ENCODE measurements at places on chromosomes 6 and 20.
A peak's percentile ranks its signal among the peaks of the same experiment; 100 is the strongest.

GRCh38 chr6:4395386-4395785, 260.0 kb upstream of the ECI2 start:
- no peak for DNase-seq

DNA sequence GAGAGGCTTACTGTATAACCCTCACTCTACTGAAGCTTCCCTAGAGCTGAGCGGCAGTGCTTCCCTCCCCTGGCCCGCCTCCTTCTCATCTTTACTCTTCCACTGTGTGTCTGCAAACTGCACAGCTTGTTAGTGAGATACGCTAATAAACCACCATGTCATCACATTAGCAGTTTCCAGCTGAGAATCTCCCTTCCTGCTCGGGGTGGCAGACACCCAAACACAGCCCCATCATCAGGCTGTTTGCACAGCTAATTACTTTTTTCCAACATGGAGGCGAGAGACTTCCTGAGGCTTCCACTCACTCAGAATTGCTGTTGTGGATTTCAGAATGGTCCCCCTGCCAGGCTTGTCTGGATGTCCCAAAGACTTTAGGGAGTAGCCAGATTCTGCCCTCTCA, 444.9 kb upstream of the SULF2 start:
- DNase-seq, result no peak

GRCh38 chr20:5442101-5442500, 125.3 kb upstream of the PROKR2 start:
- no peak for DNase-seq

DNA sequence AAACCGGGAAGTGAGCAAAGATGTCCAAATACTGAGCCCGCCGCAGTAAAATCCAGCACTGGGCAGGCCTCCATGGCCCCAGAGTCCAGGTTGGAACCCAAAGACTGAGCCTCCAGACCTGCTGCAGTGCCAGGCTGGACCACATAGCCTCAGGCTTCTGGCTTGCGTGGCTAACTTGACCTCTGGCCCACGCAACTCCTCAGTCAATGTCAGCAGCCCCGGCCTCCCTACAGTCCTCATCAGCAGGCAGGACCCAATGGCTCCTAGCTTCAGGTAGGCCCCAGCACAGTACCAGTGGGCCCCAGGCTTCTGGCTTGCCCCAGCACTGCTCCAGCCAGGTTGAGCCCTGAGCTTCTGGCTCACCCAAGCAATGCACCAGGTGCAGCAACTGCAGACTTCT, 245.1 kb upstream of the AFDN start:
- DNase-seq, result no peak

- DNase-seq, result no peak
Measured at GRCh38 chr6:166904101-166904746, 52.1 kb downstream of the RNASET2 start.

- no peak for DNase-seq
Measured at GRCh38 chr20:4165984-4166725, 150.8 kb upstream of the RNF24 start.

- DNase-seq, result no peak
Measured at GRCh38 chr20:49945701-49946477, 9.7 kb downstream of the RNF114 start.

DNA sequence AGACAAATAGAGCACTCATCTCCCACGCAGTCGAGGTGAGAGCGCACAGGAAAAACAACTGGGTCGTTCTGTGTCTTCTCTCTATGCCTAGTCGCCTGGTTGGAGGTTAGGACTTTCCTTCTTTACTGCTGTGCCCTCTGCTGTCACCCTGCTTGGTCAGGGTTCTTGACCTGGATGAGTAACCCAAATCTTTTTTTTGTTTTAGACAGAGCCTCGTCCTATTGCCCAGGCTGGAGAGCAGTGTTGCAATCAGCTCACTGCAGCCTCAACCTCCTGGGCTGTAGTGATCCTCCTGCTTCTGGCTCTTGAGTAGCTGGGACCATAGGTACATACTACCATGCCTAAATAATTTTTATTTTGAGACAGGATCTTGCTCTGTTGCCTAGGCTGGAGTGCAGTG, 24.5 kb downstream of the PRPF6 start:
- no peak for DNase-seq

- DNase-seq, result no peak
Measured at GRCh38 chr6:43713643-43714310, 26.2 kb upstream of the MRPS18A start.

DNA sequence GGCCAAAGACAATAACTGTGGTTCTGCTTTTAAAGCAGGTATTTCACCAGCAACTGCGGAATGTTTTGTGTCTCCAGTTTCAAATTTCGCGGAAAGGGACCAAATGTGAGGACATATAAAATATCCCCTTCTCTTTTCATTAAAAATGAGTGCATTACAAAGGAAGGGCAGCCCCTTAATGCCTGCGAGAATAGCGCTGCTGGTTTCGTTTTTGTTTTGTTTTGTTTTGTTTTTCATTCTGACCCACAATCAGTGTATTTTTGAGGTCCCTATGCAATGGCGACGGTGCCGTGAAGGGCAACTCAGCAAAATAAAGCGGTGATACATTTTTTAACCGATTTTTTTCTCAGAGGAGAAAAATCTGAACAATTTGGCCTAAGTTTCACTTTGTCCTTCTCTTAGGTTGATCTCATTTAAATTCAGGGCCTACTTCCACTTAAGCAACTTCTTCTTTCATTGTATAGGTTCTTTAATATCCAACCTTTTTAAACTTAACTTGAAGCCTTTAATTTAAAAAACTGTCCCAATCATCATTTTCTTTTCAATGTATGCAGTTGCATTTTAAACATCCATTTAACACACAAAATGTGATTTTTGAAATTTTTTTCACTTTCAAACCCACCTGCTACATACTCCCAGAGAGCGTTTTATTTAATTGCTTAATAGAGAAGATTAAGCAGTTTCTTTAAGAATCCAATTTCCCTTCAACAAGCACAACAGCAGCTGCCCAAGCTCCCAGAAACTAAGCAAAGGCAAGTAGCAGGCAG, 2.9 kb upstream of the HIVEP2 start:
- no peak for DNase-seq

GRCh38 chr6:153028286-153028685, 25.8 kb upstream of the MTRF1L start:
- DNase-seq, result no peak

DNA sequence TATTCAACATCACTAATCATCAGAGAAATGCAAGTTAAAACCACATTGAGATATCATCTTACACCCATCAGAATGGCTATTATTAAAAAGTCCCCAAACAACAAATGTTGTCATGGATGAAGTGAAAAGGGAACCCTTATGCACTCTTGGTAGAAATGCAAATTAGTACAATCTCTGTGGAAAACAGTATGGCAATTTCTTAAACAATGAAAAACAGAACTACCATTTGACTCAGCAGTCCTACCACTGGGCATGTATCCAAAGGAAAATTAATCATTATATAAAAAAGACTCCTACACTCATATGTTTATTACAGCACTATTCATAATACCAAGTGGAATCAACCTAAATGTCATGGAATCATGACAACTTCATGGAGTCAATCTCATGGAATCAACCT, 611.3 kb upstream of the GJE1 start:
- DNase-seq, result no peak

DNA sequence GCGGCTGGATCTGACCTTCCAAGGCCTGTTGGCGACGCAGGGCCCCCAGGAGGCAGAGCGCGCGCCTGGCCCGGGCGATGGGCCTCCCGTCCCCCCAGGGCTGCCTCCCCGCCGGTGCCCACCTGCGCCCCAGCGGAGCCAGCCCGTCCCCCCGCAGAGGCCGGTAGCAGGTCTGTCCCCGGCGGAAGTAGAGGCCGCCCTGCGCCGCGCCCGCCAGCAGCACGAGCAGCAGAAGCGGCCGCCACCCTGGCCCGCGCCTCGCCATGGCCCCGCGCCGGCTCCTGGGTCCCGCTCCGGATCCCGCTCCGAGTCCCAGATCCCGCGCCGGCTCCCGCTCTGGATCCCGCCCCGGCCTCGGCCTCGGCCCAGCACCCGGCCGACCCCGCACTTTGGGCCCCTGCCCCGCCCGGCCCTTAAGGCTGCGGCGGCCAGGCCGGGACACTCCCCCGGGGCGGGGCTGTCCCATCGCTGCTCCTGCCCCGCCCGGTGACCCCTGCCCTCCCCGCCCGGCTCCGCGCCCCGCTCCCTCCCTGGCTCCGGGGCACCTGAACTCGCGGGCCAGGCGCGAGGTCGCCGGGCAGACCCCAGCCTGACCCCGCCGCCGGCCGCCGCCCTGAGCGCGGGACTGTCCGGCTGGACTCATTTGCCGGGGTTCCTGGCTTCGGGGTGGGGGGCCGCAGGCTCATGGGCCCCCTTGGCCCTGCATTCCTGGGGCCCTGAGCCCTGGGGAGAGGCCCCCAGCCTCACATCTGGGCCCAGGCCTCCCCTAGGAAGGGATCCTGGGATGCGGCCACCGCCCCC, at the start of gene CTSZ:
Gene CTSZ, minus strand, starts transcription at position 391 of the 801 bp plus-strand sequence. Its CDS starts 126 bp downstream, at position 265.
- no peak for DNase-seq

DNA sequence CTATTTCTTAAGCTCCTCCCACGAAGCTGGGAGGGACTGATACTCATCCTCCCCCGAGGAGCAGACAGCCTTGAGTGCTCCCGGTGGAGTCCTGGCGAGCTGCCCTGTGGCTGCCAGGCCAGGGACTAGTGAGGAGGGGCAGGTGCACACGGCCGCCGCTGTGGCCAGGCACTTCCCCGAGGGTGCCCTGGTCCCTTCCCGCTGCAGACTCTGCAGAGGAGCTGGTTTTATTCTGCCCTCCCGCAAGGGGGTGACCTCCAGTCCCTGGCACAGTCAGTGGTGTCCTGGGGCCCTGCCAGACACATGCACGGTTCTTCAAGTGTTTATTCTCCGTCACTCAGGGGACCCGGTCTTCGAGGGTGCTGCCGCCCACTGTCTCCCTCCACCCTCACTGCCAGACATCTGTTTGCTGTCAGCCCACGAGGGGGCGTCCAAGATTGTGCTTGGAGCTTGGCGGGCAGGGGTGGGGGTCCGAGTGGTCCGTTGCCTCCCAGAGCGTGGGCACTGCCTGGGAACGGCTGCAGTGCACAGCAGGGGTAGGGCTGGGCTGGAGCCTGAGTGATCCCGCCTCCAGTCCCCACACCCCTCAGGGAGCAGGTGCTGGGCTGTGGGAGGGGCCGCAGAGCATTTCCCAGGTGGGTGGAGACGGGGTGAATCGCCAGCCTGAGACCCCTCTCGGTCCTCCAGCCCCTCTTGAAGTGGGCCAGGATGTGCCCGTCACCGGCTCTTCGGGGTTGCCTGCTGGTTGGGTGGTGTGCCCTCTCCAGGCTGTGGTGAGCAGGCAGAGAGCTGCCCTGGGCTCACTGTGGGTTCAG, 3.1 kb upstream of the CABLES2 start:
- DNase-seq, result no peak

DNA sequence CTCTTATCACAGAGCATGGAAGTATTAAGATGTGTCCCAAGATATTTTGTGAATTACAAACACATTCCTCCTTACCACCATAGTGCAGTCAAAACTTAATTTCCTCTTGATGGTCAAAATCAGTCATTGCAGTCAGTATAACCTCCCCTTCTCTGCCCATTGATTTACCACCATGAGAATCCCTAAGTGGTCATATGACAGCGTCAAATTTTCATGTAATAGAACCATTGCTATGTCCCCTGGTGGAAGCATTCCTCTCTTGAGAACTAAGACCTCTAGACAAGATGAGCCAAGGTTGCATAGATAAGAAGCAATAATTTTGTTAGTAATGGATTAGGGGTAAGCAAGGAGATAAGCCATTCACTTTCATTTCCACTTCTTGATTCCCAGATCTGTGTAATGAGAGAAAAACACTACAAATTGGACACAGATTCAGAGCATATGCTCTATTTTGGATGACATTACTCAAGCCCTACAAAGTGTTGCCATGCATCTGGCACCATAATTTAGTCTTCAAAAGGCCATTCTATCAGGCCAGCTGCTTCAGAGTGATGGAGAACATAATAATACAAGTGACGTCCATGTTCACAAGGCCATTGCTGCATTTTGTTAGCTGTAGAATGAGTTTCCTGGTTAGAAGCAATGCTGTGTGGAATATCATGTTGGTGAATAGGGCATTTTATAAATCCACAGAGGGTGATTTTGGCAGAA, 49.6 kb upstream of the PDE7B start:
- no peak for DNase-seq

DNA sequence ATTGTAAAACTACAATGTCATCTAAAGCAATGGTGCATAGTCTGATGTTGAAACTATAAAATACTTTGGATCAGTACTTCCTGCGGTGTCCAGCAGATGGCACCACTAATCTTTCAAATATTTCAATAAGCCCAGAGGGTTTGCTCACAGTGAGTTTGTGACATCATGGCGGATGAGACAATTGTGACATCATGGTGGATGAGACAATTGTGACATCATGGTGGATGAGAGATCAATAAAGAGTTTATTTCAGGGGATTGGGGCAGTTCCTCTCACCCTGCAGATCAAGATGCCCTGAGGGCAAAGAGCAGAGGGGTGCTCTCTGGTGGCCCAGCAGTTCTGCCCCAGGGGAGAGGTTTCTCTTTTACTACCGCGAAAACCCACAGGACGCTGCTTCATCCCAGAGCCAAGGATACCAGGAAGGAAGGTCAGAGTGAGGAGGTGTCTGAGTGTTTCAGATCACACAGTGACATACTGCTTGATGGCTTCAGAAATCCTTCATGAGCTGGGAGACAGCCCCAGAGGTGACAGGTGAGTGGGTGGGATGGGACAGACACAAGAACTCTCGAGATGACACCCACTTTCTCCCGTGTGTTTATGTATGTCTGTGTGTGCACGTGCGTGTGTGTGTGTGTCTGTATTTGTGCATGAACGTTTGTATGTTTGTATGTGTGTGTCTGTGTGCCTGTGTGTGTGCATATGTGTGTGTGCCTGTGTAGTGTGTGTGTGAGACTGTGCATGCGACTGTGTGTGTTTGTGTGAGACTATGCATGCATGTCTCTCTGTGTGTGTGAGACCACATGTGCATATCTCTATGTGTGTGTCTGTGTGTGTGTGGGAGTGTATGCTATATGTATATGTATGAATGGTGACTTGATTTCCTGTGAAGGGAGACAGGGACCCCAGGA, 7.3 kb upstream of the ULBP2 start:
- DNase-seq, result peak; percentile 49

DNA sequence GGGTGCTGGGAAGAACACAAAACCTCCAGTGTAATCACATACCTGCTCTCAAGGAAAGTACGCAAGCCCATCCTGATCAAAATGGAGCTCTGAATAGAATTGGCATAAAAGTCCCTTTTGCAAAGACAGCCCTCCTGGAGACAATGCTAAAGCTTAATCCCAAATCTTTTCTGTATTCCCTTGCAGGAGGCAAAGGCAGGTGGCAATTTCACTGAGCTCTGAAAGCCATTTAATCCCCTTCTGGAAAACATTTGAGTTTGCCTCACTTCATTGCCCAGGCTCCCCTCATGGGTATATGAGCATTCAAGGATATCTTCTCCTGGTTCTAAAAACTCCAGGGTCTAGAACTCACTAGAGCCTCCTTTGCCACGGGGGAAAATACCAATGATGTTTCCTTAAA, 310.2 kb upstream of the CNR1 start:
- no peak for DNase-seq

DNA sequence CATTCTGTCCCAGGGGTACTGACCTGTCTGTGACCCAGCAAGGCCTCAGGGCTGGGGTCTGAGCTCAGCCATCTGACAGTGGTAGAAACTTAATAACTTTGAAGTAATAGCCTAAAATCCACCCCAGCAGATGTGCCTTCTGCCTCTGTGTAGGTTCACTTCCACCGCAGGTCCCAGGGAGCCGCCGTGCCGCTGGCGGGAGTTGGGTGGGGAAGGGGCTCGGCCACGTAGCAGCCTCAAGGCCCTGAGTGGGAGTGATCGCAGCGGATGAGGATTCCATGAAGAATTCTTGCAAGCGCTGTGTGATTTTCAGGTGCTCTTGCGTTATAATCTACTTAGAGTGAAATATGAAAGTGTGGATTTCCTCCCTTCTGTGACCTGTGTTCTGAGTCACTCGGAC, 163.7 kb downstream of the DTNBP1 start:
- DNase-seq, result no peak

Data from stimulated activated CD8-positive, alpha-beta memory T cell treated with anti-CD3 and anti-CD28 coated beads, Interleukin-2, amount 100 ng/mL, for 1 hour (primary cell).